ENCODE measurements at places on chromosomes 7 and 10.

DNA sequence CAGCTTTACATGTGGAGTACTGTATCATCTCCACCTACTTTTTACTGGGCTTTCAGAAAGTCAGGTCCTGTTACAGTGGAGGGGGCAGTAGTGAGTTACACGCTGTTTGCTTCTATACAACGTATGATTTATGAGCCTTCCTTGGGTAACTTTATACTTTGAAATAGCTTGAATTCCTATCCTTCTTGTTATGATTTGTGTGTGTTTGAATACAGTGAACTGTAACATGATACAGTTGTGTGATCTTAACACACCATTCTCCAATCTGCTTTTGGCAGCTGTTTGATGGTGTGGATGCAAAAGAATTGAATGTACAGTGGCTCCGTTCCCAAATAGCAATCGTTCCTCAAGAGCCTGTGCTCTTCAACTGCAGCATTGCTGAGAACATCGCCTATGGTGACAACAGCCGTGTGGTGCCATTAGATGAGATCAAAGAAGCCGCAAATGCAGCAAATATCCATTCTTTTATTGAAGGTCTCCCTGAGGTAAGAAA lies 41.7 kb downstream of the SP8 start:
- no peak for DNase-seq

GRCh38 chr7:127093340-127093739 lies 159.4 kb downstream of the GRM8 start:
- DNase-seq, result no peak

GRCh38 chr7:3825491-3825890 lies 524.4 kb downstream of the SDK1 start:
- no peak for DNase-seq

- no peak for DNase-seq
Observed at GRCh38 chr10:116260599-116260998, 12.4 kb downstream of the GFRA1 start.

- DNase-seq, result no peak
Observed at GRCh38 chr10:53749439-53749838, 976.9 kb upstream of the MBL2 start.

DNA sequence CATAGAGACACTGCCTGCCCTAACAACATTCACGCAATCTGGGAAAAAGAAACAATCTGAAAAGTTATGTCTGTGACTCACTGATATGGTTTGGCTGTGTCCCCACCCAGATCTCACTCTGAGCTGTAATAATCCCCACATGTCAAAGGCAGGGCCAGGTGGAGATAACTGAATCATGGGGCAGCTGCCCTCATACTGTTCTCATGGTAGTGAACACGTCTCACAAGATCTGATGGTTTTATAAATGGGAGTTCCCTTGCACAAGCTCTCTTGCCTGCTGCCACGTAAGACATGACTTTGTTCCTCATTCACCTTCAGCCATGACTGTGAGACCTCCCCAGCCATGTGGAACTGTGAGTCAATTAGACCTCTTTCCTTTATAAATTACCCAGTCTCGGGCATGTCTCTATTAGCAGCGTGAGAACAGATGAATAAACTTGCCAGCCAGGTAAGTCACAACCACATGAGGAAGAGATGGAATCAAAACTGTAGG lies 341.5 kb upstream of the AOAH start:
- DNase-seq, result no peak

- DNase-seq, result no peak
Observed at GRCh38 chr7:58087536-58088190, 637.7 kb downstream of the ZNF716 start.

DNA sequence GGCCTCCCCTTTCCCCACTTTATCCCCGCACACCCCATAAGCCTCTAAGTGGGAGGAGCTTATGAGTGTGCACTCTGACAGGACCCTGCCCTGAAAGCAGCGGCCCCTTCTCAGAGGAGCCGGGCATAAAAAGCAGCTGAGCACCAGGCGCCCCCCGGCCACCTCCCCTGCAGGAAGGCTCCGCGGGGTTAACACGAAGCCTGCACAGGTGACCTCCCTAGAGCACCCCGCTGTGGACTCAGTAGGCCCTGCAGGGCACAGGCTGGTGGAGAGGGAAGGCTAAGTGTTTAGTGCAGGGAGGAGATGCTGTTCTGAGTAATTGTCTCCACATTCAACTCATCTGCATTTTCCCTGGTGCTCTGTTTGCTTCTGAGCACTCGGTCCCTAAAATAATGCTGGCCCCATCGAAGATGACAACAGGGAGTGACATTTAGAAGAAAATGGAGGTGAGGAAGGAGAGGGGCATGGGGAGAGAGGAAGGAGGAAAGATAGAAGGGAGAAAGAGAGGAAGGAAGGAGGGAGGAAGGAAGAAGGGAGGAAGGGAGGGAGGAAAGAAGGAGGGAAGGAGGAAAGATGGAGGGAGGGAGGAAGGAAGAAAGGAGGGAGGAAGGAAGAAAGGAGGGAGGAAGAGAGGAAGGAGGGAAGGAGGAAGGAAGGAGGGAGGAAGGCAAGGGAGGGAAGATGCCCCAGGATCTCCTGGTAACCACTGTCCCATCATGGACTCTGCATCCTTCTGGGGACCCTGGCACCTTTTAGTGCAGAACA lies 25.4 kb upstream of the CNPY1 start:
- no peak for DNase-seq

DNA sequence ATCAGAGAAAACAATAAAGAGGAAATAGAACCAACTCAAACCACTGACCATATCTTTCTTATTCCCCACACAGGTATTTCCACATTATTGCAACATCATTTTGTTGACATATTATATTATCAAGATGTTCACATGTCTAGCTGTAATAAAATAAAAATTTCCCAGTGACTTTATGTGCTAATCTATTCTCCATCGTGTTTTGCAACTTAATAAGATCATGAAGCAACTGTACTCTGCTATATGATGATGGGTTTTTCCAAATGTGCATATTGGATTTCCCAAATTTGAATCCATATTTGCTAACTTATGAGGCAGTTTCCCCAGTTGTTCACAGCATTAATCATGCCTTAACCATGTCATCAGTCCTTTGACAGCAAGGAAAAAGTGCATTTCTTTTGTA lies 127.8 kb downstream of the ITGB8 start:
- no peak for DNase-seq

DNA sequence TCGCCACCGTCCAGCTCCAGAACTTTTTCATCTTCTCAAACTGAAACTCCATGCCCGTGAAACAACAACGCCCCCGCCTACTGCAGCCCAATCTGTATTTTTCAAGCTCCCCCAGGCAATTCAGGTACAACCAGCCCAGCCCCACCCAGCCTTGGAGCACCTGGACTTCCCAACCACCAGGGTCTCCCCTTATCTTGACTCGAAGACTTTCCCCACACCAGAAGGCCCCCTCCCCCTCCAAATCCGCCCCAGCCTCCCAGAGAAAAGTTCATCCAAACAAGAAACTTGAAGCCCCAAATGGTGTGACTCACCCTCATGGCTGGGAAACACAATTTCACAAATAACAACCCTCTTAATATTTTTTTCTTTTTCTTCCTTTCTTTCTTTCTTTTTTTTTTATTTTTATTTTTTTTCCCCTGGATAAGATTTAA lies 10.6 kb downstream of the ZCCHC24 start:
- DNase-seq, result no peak

DNA sequence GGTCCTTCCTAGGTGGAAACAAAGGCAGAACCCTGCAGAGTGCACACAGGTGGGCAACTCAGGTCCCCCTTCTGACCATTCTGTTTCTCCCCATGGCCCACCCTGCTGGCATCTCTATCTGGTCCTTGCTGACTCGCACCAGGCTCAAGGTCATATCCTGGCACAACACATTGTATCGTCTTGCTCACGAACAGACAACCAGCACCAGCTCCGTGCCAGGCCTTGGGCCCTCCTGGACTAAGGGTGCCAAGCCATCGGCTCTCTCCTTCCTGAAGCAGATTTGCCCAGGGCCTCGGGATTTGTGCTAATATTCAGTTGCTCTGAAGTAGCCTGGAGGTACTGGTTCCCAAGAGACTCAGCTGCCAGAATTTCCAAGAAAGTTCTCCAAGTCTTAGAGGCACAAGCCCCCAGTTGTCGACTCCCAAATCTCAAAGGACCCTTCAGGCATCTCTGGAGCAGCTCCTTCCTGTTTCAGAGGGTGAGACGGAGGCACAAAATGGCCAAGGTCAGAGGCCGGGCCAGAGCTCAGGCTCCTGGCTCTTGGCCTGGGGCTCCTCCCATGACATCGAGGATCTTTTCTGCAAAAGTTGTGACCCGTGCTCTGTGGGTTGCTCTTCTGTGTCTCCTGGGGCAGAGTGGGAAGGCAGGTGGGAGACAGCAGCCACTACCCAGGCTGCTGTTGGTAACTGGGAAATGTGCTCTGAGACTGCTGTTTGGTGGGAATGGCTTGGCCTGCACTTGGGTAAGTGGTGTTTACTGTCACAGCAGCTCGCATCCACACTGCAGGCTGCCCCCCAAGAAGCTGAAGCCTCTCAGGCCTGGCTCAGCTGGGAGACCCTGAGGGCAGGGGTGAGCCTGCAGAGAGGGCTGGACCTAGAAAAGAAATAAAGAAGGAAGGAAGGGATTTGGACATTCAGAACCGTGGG lies 121.3 kb downstream of the RGS10 start:
- no peak for DNase-seq

DNA sequence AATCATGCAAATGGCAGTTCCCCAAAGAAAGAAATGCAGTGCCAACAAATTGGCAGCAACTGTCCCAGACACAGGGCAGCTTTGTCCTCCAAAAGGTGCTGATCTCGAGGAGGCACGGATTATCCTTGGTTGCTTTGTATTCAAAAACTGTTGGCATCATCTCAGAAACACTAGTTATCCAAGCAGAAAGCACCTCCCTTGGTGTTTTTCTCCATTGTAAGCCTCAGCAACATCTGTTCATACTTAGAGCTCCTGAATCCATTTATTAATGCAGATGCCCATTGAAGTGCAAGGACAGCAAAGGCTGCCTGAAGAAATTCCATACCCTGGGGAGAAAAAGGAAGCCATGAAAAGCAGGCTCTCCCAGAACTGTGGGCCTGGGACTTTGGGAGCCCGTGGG lies 1.1 kb upstream of the NPS start:
- DNase-seq, result no peak

GRCh38 chr10:30415593-30415992 lies 18.4 kb upstream of the MAP3K8 start:
- DNase-seq, result peak; percentile 62

DNA sequence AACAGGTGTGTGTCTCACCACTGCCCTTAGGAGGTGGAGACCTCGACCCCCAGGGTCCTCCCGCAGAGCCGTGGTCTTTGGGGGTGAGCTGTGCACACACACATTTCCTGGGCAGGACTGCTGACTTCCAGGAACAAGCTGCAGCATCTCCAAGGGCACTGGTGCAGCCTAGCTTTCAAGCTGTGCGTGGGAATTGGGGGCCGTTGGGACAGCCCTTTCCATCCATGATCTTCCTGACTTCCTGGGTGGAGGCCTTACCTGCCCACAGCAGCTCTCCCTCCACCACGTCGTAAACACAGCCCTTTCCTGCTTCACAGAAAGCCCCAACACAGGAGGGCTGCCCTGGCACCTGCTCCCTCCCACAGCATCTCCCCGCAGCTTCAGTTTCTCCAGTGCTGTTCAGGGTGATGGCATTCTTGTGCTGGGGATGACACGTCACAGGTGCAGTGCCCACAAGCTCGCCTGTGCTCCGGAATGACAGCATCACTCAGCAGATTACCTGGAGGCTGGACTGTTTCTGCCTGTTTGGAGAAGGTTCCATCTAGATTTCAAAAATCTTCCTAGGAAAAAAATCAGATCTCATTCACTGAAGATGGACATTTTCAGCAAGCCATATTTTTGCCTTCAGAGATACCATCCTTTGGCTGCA lies 208.0 kb upstream of the PPP2R2D start:
- no peak for DNase-seq

DNA sequence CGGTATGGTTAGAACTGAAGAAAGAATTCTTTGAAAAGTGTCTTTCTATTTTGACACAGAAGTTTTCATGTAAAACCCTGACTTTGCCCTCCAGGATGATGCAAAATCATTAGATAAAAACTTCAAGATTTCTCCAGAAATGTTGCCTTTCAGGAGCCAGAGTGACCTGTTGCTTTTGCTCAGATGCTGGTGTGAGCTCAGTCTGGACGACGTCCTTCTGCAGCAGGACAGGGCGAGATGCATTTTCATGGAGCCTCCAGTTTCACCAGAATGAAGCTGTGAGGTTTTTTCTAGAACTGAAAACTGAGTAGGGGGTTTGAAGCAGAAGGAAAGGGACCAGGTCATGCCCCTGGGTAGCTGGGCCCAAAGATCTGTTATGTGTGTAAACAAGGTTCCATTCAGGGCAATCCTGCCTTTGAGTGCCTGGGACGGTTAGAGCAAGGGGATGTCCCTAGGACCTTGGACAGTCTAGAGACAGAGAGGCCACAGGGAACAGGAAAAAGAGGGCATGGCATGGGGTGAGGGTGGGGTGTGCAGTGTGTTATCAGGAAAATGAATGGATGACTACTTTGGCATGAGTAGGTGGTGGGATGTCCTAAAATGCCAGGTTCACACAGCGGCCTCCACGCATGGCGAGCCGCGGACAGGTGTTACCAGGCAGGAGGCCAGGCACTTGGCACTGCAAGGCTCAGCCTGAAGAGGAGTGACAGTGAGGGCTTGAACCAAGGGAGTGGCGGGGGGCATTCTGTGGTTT lies 356.3 kb downstream of the CXCL12 start:
- DNase-seq, result no peak

GRCh38 chr7:20095436-20095835 lies 121.7 kb downstream of the MACC1 start:
- DNase-seq, result no peak

- DNase-seq, result no peak
Observed at GRCh38 chr10:52780391-52781155, 8.0 kb upstream of the MBL2 start.

DNA sequence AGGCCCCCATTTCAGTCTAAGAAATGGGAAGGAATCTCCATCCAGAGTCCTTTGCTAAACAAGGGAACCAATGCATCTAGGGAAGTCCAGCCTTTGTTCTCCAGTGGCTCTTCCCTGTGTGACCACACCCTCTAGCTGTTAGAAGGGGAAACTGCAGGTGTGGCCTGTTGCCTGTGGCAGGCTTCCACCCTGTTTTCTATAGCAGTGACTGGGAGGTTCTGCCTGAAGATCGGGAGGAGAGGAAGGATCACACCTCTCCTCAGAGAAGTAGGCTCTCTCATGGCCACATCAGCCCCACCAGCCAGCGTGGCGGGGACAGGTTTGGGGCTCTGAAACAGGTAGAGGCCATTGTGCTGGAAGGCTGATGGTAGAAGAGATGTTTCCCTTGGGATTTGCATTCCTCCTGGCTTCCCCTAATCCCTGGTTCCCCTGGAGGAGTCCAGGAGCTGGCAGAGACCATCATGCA lies 47.7 kb upstream of the TRIM8 start:
- DNase-seq, result peak; percentile 23

GRCh38 chr10:126147866-126148587 lies 240.2 kb downstream of the ADAM12 start:
- no peak for DNase-seq

DNA sequence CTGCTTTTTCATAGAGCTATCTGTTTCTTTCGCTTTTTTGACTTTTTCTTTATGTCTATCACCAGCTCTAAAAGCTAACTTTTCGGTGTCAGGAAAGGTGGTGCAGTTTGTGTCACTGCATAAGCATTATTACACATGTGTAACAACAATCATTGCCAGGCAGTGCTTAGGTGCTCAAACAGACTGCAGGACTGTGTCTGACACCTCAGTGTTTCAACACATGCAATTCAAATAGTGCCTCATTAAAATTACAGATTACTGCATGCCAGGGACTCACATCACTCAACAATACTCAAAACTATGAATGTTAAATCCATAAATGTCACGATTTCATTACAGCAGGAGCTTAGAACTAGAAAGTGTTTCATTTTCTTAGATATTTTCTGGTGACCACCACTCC lies 265.3 kb upstream of the SMIM30 start:
- no peak for DNase-seq

GRCh38 chr7:100545360-100546128 lies 6.5 kb downstream of the AGFG2 start:
- DNase-seq, result no peak
